ENCODE measurements at places on chromosomes 11 and 22.
A peak's percentile ranks its signal among the peaks of the same experiment; 100 is the strongest.

- DNase-seq, result peak; percentile 38
Measured at GRCh38 chr11:115544422-115544948, 40.3 kb upstream of the CADM1 start.

GRCh38 chr11:72237112-72237931 is 6.7 kb downstream of the PHOX2A start:
- no peak for DNase-seq

DNA sequence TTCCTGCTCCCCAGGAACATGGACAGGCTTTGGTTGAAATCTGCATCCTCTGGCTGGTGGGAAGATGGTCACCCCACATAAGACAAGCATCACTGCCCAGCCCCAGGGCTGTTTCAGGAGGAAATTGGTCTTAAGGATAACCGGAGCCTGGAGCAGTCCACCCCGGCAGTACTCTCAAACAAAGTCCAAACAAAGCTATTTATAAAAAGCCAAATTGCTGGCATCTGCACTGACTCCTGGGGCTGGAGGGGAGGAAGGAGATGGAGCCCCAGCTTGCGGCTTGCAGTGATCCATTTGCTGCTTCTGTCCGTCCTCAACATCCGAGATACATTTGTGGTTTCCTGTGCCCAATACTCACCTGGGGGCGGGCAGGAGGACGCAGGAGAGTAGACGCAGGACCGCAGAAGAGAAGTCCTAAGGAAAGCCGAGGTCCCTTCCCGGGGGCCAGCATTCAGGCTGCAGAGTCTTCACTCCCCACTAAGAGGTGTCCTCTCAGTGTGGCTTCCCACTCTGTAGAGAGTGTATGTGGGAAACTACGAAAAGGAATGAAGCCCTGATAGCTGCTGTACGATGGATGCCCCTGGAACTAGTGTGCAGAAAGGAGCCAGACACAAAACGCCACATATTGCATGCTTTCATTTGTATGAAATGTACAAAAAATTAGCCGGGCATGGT is 107.3 kb upstream of the FGF3 start:
- no peak for DNase-seq

DNA sequence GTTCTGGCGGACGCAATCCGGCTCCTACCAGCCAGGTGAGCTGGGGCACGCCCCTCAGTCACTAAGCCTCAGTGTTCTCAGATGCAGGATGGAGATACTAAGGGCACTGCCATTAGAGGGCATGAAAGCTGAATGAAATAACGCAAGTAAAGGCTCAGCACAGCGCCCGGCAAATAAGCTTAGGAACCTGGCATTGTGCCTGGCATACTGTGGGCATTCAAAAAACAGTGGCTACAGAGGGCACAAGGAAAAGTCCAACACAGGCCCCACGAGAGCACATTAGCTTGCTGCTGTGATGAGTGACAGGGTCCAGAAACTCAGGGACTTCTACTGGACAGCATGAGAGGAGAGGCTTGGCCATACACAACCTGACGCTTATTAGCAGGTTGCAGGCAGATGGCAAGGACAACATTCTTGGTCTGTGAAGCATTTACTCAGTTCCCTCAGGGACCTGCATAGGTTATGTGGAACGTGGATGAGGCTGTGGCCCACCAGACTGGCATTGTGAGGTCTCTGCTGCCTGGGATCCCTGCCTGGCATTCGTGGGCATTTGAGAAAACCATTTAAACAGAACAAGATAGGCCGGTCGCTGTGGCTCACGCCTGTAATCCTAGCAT is 12.2 kb downstream of the TXN2 start:
- no peak for DNase-seq

DNA sequence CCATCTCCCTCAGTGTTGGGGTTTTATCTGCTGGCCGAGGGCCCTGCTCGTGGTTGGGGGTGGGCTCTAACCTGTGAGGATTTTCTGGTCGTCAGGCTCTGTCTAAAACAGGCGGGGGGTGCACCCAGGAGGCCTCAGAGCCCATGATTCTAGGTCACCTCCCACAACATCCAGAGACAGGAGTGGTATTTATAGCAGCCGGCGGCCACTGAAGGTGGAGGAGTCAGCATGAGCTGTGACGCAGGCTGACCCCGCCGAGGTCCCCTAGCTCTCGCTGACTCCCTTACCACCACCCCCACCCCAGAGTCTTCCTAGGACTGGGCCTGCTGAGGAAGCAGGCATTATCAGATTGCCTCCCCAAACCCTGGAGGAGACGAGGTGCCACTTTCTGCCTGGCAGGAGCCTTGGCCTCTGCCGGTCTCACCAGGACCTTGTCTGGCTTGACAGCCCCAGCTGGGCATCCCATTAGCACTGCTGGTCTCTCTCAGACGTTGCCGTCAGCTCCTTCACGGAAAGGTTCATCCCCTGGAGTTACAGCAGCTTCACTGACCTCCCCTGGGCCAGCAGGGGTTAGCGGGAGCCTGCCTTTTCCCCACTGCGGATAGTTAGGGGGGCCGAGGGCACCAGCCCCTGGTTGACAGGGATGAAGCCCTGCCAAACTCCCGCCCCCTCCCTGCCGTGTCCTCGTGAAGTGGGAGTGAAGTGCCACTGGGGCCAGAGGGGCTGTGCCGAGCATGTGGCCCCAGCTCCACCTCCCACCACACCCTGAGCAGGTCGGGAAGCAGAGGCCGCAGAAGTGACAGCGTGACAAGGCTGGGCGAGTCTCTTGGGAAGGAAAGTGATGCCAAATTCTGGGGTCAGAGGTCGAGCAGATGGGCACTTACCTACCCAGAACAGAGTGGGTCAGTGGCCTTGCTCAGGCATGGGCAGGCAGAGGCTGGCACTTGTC is 26.5 kb downstream of the DAGLA start:
- no peak for DNase-seq

GRCh38 chr11:198236-198806 is 5.4 kb downstream of the SCGB1C1 start:
- no peak for DNase-seq

- DNase-seq, result no peak
Measured at GRCh38 chr11:6094186-6094585, 13.3 kb upstream of the OR56B4 start.

DNA sequence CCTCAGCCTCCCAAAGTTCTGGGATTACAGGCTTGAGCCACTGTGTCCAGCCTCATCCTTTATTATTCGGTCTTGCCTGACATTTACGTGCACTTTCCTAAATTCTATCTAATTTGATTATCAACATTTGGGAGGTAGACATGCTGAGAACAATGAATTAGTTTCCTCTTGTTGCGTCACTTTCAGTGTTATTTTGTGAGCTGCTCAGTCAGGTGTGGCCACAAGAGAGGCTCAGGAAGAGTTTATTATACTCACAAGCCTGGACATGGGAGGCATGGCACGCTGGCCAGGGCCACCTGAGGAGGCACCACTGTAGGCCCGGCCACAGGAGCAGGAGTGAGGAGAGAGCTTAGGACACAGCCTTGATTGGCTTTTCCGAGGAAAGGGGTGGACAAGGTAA is 59.7 kb upstream of the RBFOX2 start:
- no peak for DNase-seq

GRCh38 chr22:48849963-48850657 is 977.6 kb downstream of the BRD1 start:
- DNase-seq, result no peak

GRCh38 chr11:1554981-1555712 is 16.9 kb downstream of the DUSP8 start:
- DNase-seq, result no peak

GRCh38 chr22:23305321-23305910 is 125.1 kb downstream of the BCR start:
- DNase-seq, result no peak

GRCh38 chr11:50155508-50155907 is 122.8 kb downstream of the OR4C45 start:
- DNase-seq, result no peak

DNA sequence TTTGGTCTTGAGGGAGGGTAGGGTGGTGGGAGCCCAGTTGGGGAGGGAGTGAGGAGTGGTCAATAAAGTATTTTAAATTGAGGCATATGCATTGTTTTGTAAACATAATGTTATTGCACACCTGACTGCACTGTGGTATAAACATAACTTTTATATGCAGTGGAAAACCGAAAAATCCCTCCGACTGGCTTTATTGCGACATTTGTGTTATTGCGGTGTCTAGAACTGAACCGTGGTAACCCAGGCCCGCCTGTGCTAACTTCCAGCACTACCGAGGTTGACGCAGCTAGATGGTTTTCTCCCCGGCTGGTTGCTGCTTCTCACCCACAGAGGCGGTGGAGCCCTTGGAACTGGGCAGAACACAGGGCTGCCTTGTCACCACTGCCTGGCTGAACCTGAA is 7.6 kb upstream of the RNH1 start:
- no peak for DNase-seq

DNA sequence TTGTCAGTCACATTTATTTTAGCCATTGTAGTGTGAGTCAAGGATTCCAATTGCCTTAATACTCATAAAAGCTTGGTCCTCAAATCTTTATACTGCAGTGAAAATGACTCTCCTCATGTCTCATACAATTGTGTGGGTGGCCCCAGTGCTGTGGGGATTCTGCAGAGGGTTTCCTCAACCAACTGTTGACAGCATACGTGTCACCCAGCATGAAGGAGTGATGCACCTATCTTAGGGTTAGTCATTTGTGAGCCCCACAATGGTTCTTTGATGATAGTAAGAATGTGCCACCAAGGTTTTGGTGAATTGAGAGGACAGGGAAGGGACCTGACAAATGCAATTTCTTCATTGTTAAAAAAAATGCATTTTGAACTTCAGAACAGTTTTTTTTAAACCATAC is 1046.2 kb downstream of the OPCML start:
- no peak for DNase-seq

DNA sequence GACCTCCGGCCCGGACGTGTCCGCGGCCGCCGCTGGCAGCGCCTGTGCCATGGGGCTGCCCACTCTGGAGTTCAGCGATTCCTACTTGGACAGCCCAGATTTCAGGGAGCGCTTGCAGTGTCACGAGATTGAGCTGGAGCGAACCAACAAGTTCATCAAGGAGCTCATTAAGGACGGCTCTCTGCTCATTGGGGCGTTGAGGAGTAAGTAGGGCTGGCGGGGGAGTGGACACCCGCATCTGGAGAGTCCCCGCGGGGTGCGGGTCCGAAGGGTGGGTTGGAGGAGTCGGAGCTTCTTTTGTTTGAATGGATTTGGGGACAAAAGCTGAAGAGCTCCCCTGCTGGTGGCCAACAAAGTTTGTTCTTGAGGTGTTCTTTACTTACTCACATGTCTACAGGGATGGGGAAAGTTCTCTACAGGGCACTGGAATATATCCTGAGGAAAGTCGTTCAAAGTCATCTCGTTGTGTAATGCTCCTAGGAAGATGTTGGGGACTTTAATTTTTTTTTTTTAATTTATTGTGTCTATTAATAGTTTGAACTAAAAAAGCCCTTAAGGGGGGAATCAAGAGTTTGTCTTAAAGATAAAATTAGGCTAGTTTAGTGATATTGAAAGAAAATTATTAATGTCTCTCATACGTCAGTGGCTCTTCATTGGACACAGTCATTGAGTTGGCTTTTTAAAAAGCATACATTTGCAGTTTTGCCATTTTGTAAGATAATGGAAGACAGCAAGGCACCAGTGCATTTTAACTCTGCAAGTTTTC is 725 bp downstream of the ARHGAP42 start:
- peak; percentile 58 for DNase-seq

GRCh38 chr11:117972629-117973502 is 13.3 kb upstream of the IL10RA start:
- peak; percentile 27 for DNase-seq

DNA sequence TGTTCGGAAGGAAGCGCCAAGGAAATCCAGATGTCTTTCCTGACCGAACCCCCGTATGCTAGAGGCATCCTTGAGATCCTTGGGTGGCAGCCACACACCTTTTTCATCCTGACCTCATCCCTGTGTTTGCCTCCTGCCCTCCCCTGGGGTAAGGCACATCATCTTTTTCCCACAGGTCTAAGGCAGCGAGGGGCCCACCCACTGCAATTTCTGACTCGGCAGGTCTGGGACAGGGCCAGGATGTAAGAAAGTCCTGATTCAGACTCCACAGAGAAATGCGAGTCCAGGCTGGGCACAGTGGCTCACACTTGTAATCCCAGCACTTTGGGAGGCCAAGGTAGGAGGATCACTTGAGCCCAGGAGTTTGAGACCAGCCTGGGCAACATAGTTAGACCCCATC is 10.5 kb downstream of the ZMAT5 start:
- DNase-seq, result no peak

DNA sequence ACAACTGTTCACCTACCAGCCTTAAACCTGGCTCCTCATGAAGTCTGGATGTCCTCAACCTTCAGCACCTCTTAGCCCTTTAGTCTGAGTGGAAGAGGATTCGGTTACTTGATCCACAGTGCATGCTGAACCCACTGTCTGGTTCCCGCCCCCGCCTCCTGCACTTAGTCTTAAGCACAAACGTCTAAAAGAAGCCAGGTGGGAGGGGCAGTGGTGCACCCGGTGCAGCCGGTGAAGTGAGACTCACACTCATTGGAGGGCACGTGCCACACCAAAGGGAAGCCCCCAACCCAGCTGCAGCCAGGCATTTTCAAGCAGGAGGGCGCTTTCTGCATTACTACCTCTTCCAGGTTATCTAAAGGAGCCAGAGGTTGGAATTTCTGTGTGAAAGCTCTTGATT is 146.8 kb downstream of the COMMD9 start:
- peak; percentile 23 for DNase-seq

GRCh38 chr22:20107951-20108756 is 7.8 kb upstream of the RANBP1 start:
- no peak for DNase-seq

- DNase-seq, result no peak
Measured at GRCh38 chr11:128331317-128331716, 256.0 kb downstream of the ETS1 start.

DNA sequence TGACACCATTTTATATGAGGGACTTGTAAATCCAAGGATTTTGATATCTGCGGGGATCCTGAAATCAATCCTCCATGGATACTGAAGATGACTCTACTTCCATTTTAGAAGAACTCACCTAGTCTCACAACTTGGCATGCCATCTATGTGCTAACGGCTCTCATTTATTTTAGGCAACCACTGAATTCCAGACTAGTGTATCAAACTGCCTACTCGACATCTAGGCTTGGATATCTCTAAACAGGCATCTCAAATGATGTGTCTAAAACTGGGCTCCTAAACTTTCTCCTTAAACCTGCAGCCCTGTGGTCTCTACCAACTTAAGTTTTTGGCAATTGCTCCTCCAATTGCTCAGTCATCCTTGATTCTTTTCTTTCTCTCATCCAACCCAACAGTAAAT is 31.2 kb upstream of the CLNS1A start:
- no peak for DNase-seq

DNA sequence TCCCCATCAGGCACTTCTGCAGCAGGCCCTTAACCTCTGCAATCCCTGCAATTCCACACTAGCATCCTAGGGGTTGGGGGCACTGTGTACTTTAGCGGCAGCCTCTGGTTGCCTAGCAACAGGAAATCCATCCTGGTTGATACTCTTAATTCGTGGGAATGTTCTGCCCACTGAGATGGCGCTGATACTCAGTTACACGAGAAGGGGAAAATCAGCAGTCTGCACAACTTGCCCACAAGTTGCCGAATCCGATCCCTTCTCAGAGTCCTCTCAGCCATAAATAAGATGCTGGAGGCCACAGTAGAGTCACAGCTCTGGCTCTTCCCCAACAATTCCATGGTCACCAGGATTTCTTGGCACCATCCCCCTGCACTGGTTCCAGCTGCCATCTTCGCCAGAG is 57.6 kb upstream of the CRYBB3 start:
- DNase-seq, result no peak

GRCh38 chr11:27309046-27309445 is 54.0 kb downstream of the CCDC34 start:
- no peak for DNase-seq
